ENCODE measurements at places on chromosomes 11 and 22. TPM values are rescaled to one million over a fixed set of nuclear protein-coding genes. Genes with fewer than 3 reads are reported as not detected.
A peak's percentile ranks its signal among the peaks of the same experiment; 100 is the strongest.

Gene SLC22A25
- not detected for total RNA-seq

GRCh38 chr11:43234881-43235280 is 76.9 kb upstream of the API5 start:
- DNase-seq = no peak

- no peak for DNase-seq
Measured at GRCh38 chr11:113262594-113262993, 51.8 kb upstream of the TTC12 start.

GRCh38 chr11:18490736-18491485 is 35.3 kb downstream of the LDHAL6A start:
- no peak for DNase-seq

DNA sequence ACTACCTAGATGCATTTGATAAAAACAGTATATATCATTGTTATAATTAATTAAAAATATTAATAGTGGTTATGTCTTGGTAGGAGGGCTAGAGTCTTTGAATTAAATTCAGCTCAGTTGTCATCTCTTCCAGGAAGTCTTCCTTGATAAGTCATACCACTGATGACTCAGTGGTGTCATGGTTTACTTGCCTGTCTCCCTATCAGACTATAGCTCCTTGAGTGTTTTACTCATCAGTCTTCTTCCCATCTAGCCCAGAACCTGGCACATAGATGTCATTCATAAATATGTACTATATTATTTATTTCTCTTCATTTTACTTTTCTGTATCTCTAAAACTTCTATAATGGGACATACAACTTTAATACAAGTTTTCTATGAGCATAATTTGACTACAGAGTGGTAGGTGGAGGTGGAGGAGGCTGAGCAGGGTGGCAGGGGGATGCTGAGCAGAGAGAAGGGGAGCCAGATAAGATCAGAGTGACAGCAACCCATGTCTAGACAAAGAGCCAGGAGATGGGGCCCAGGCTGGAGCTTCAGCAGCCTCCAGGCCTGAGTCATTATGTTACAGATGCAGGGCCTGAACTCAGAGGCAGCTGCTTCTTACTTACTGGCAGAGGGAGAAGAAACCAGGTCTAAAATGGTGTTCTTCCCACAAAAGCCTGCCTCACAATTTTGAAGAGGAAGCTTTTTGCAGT is 82.3 kb upstream of the PHOX2A start:
- peak; percentile 68 for DNase-seq

GRCh38 chr11:7692426-7692825 is 13.9 kb downstream of the OVCH2 start:
- no peak for DNase-seq

DNA sequence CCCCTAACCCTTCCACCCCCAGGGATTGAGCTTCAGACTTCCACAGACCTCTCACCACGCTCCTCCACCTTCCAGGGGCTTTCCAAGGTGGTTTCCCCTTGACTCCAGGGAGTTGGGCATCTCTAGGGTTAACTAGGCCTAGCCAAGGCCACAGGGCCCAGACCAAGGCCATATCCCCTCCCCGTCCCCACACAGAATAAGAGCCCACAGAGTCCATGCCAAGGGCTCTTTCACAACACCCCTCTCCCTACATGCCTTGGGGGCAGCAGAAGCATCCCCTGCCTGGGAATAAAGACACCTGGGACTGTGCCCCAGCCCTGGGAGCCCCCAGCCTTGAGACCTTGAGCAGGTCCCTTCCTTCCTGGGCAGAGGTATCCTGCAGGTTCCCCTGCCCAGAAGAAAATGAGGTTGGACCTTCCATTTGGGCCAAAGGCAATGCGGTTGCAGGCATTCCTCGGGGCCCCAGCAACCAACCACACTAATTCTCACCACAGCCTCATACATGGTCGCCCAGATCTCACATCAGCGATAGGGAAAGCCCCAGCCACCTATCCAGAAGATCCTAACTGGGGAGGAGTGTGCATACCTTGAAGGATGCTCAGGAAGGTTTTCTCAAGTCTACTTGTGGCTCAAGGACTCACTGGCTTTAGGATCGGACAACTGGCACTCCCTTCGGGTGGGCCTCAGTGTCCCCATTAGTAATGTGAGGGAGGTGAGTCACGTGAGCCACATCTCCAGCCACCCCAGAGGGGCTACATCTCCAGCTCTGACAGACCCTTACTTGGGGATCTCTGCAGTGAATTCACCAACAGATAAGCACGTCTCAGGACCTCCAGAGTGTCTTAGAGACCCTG is 1.7 kb downstream of the GDPD5 start:
- no peak for DNase-seq

DNA sequence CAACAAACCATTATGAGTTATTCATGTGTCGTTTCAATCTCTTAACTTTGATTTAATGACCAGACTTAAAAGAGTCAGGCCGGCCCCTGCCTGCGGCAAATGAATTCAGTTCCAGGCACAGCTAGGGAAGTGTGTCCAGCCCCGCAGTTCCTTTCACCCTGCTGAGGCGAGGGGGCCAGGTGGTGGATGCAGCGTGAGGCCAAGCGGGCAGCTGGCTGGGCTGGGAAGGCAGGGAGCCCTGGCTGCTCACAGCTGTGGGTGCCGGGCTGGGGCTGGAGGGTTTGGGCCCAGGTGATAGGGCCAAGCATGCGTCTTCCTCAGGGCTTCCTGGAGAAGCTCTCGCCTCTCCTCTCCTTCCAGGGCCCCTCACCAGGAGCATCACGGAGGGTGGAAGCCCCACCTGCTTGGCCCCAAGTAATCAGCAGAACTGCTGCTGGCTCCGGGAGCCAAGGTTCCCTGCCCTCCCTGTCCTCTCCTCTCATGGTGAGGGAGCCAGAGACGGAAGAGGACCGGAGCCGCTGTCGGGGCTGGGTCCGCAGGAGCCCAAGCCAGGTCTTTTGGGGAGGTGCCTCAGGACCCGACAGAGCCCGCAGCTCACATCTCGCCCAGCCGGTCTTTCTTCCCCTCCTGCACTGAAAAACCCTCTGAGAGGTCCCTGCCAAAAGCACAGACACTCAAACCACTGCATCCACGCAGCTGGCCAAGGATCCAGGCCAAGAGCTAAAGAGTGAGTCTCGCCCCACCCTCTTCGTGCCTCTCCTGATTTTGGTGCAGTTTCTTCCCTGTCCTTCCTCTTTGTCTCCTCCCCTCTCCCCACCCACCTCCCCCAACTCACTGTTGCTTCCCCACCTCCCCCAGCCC is 97.0 kb downstream of the ST3GAL4 start:
- no peak for DNase-seq

- DNase-seq = peak; percentile 64
Measured at GRCh38 chr22:19959043-19959586, 17.5 kb upstream of the TXNRD2 start.

DNA sequence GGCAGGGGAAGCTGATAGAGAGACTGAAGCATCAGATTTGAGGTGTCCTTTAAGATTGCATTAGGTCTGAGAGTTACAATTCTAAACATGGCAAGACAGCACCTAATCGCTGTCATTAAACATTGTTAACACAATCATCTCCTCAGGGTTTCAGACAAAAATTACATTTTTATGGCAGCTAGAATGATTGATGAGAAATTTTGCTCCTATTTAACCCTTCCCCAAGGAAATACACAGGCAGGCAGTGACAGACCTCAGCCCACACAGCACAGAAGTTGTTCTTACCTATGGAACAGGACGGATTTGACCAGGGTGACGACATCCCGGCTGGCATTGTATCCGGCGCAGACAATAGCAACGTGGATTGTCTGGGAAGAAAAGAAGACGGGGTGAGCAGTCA is 294.3 kb downstream of the LARGE1 start:
- DNase-seq = no peak

DNA sequence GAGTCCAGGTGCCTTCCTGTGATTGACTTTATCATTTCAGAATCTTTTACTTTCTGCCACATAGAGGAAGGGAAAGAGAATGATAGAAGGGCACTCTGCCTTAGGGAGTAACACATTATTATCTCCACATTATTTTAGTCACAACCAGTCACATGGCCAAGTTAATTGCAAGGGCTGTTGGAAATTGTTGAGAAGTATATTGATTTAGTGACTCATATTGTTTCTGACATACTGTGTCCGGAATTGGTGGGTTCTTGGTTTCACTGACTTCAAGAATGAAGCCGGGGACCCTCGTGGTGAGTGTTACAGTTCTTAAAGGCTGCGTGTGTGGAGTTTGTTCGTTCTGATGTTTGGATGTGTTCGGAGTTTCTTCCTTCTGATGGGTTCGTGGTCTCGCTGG is 8.7 kb downstream of the OR51B4 start:
- DNase-seq = no peak

GRCh38 chr11:22193348-22194051 is 615 bp downstream of the ANO5 start:
- DNase-seq = peak; percentile 8

DNA sequence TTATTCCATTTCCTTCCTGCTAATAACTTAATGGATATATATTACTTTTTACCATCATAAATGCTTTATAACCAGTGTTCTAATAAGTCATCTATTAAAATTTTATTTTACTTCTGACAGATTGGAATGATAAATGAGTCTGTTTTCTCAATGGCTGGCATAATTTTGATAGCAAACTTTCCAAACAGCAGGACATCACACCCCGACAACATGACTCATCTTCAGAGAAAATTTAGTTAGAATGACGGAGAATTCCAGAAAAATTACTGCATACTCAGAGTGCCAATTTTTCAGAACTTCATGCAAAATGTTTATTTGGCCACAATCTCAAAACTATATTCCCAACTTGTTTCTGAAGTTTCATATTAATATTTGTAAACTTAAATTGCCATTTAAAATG is 174.4 kb downstream of the SWAP70 start:
- peak; percentile 36 for DNase-seq

DNA sequence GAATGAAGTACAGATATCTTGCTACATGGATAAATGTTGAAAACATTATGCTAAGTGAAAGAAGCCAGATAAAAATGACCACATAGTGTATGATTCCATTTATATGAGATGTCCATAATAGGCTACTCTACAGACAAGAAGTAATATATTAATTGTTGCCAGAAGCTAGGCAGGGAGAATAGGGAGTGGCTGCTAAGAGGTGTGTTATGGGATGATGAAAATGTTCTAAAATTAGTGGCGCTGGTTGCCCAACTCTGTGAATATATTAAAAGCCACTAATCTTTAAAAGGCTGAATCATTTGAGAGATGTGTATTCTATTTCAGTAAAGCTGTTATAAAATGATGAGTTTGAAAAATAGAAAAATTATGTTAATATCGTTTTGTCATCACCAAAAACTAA is 144.4 kb downstream of the NCAM1 start:
- peak; percentile 7 for DNase-seq

DNA sequence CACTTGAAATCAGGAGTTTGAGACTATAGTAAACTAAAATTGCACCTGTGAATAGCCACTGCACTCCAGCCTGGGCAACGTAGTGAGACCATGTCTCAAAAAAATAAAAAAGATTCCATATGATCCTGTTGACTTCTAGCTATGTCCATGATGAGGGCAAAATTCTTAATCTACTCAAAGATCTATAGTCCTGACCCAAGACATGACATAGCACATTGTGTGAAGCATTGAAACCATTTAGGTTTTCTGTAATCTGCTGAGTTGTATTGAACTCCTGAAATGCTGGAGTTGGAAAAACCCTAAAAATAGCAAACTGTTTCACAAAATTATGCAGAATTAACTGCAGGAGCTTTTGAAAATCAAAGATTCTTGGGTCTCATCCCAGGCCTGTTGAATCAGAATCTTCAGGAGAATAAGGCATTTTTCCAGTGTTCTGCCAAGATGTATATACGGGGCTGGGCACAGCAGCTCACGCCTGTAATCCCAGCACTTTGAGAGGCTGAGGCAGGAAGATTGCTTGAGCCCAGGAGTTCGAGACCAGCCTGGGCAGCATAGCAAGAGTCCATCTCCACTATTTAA is 29.8 kb upstream of the LDHA start:
- DNase-seq = no peak

- DNase-seq = no peak
Measured at GRCh38 chr11:33772300-33772699, 2.0 kb downstream of the FBXO3 start.

GRCh38 chr11:120054016-120054752 is 83.7 kb downstream of the TRIM29 start:
- no peak for DNase-seq

Gene ARHGAP20
- total RNA-seq = 0.11 TPM

Gene KCTD17
- total RNA-seq = 29.0 TPM

DNA sequence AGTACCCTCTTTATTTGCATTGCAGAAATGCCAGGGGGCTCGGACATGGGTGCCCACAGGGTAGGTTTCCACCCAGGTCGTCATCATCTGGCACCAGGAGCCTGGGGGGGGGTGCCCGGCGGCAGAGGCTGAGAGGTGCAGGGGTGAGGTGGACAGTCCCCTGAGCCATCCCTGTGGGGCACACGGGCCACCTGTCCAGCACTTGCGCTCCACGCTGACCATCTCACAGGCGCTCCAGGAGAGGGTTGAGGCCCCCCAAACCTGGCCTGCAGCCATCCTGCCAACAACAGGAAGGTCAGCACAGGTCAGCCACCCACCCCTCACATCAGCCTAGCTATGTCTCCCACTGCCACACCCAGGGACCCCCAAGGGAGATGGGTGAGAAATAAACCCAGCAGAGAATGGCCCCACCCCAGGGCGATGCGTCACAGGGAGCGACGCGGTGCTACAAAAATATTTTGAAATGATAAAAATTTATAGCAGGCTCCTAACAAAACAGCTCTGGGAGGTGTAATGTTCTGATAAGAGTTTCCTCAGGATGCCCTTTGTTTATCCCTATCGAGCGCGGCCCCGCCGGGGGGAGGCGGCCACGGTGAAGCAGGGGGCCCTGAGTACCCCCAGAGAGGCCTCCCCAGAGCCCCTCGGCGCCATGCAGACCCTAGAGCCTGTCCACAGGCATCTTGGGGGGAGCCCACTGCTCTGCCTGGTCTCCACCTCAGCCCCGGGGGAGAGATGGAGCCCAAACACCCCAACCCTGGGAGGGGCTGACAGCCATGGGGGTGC is 21.0 kb upstream of the GNB1L start:
- no peak for DNase-seq

Gene REXO2
- 179 TPM for total RNA-seq

Gene ASCL2
- not detected for total RNA-seq

- no peak for DNase-seq
Measured at GRCh38 chr11:61507962-61508861, at the start of gene LRRC10B. TSS of gene LRRC10B (plus strand) at chr11:61508749. CDS start at chr11:61508999, 250 bp downstream.

All from astrocyte (in vitro differentiated cells and primary cell).